ENCODE measurements at places on chromosomes 7 and 10.

- DNase-seq, result no peak
Observed at GRCh38 chr7:137886281-137886680, 39.5 kb upstream of the DGKI start.

DNA sequence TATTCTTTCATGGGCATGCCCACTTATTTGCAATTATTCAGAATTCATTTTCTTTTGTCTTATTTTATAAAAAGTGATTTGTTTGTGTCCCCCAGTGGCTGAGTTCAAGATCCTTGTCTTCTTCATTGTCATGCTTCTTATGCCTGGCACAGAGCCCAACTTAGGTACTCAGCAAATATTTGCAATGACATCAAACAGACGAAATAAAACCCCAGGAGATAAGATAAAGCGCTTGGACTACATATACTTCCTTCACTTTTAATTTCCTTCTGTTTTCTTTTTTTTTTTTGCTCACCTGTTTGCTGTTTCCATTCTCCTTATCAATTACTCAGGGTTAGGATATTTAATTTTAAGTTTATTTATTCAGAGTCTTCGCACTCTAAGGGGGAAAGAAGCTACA is 225.0 kb downstream of the SDHAF3 start:
- DNase-seq, result no peak

DNA sequence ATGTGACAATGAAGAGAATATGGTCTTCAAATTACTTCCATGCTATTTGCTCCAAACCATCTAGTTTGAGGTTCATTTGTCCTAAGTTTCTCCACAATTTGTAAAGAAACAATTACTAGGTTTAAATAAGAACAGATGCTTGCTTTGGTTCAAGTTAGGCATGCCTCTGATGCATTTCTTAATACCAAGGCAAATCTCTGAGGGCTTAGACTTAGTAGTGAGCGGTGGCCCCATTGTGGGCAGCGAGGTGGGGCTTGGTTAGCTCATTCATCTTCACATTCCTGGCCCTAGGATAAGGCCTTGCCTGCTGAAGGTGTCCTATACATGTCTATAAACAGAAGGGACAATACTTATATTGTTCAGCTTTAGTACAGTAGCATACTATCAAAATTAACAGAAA is 52.4 kb upstream of the RHEB start:
- no peak for DNase-seq

GRCh38 chr7:129222064-129222463 is 2.8 kb upstream of the AHCYL2 start:
- no peak for DNase-seq

DNA sequence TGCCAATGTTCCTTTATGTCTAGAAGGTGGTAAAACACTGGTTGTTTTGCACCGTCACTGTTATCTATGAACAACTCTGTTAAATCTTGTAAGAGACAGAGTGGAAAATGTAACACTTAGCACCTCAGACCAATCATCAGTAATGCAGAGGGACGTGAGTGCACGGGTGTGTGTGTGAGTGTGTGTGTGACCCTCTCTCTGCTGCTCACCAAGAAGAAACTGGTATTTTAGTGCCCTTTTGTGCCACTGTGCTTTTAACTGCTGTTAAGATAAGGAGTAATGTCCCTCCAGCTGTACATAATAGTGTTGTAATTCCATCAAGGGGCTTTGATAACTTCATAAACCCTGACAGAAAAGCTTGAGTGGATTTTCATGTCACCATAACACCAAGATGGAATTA is 130.1 kb downstream of the CREB5 start:
- DNase-seq, result no peak

GRCh38 chr10:43047288-43047970 is 29.4 kb upstream of the RET start:
- DNase-seq, result no peak

GRCh38 chr10:50291261-50291850 is 40.0 kb upstream of the ASAH2 start:
- DNase-seq, result no peak

GRCh38 chr10:113856563-113856962 is 2.1 kb downstream of the NHLRC2 start:
- no peak for DNase-seq

GRCh38 chr7:93943816-93944540 is 22.4 kb downstream of the GNG11 start:
- DNase-seq, result no peak

GRCh38 chr7:128108129-128108528 is 76.9 kb upstream of the LRRC4 start:
- DNase-seq, result no peak

GRCh38 chr7:69898189-69898588 is 299.9 kb downstream of the AUTS2 start:
- DNase-seq, result no peak

GRCh38 chr10:71814922-71815411 is 36.1 kb downstream of the PSAP start:
- no peak for DNase-seq

DNA sequence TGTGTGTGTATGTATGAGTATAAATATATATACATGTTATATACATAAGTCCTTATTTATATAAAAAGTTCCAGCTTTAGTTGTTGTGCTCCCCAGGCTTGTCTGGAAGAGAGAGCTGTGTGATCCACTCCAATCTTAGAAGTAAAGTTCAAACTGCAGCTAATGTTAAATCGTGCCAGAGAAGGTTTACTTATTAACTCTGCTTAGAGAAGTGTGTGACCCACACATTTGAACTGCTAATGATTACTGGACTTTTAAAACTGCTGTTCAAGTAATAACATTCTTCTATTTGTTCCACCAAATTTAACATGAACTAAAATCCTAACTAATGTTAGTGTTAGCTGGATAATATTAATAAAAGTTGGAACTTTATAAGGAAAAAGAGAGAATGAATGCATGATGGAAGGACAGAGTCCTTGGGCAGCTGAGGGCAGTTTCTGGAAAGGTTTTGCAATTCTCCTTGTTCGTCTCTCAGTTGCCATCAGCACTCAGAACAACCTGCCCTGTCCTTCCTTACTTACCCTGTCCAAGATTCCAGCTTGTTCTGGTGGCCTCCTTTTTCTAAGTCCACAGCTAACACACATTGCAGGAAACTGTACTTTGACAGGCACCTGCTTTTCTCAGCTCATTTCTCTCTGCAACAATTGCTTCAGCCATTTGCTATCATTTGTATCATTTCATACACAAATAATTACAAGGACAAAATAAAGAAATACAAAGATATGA is 162.6 kb downstream of the FAM107B start:
- DNase-seq, result no peak

DNA sequence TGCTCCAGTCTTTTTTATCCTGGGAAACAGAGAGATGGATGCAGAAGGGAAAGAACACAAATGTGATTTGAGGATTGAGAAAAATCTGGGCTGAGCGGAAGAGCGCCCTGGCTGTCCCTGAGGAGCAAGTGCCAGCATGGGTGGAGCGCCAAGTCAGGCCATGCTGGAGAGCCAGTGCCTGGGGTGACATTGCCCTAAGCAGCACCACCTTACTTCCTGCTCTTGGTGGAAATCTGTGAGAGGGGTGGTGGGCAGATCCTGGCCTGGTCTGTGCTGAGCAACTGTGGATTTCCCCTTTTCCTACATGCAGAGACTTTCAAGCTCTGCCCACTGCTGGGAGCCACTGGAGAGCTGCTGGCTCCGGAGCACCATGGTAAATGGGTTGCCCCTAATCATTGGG is 36.9 kb downstream of the DDIT4 start:
- no peak for DNase-seq

GRCh38 chr10:117215079-117215478 is 17.8 kb downstream of the KCNK18 start:
- DNase-seq, result no peak

- no peak for DNase-seq
Observed at GRCh38 chr7:91752102-91752501, 128.4 kb downstream of the MTERF1 start.

DNA sequence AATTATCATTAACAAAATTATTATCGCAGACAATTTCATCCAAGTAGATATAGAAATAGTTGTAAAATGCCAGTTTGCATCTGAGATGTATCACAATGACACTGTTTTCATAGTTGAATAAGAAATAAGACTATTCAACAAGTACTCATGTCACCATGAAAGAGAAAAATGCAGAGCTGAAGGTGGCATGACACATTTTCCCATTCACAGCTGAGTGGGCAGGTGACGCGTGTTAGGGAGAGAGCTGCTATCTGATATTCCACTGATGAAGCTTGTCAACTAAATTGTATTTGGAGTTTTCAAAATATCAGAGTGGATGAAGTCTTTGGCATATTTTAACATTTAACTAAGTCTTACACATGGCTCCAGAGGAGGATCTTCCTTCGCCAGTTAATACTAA is 70.3 kb upstream of the HDAC9 start:
- no peak for DNase-seq

- no peak for DNase-seq
Observed at GRCh38 chr10:25017154-25017590, 760 bp downstream of the THNSL1 start.

- DNase-seq, result no peak
Observed at GRCh38 chr10:102069071-102069470, 3.9 kb downstream of the HPS6 start.

GRCh38 chr10:24952143-24952706 is at the start of gene PRTFDC1:
TSS of gene PRTFDC1 (minus strand) at chr10:24952606. CDS start at chr10:24952575, 31 bp downstream.
- DNase-seq, result no peak

- no peak for DNase-seq
Observed at GRCh38 chr7:40489844-40490602, 355.2 kb downstream of the SUGCT start.

DNA sequence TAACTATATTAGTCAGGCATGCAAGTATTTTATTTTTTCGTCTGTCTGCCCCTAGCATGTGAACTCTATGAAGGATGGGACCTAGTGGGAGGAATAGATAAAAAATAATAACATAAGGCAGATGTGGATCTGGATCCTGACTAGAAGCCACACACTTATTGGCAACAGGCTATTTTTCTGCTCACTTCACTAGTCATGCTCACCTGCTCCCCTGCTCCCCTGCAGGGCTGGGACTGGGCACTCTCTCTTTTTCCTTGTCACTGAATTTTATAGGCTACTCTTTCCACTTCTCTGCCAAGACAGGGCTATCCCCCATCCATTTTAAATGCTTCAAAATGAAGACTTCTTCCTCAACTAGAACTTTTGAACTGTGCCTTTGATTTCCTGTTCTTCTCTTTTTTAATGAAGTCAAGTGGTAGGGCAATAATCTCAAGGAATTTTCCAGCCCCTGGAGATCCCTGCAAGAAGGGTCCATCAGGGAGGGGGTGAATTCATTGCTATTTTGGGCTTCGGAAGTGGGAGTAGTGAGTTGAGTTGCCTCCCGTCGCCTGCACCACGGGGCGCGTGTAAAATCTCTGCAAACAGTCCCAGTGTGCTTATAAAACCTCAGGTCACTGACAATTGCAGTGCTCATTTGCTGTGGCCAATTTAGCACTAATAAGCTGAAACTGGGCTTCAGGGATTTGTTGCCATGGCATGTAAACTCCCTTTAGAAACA is 156.7 kb upstream of the NPVF start:
- no peak for DNase-seq

GRCh38 chr7:120334475-120334874 is 61.5 kb downstream of the KCND2 start:
- DNase-seq, result no peak

DNA sequence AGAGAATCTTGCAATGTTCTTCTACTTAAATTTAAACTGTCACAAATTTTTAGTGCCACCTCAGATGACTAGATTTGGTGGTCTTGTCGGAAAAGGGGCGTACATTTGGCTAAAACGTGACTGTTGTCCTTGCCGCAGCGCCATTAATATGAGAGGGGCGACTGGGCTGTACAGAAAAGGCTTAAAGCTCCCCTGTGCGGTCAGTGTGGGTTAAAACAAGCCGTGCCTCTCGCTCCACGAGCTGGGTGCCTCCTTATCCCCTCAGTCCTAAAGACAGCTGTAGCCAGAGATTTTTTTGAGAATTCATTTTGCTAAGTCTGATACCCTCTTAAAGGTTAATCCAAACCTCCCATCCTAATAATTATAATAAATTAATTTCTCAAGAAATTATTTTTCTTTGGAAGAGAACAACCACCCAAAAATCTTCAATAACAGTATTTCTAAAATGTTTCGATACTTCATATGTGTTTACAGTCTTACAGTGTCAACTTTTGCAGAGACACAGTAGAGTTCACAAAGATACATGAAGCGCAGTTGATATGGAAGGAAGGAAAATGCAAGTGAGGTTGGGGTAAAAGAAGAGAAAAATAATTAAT is 68.6 kb downstream of the C7orf25 start:
- no peak for DNase-seq

DNA sequence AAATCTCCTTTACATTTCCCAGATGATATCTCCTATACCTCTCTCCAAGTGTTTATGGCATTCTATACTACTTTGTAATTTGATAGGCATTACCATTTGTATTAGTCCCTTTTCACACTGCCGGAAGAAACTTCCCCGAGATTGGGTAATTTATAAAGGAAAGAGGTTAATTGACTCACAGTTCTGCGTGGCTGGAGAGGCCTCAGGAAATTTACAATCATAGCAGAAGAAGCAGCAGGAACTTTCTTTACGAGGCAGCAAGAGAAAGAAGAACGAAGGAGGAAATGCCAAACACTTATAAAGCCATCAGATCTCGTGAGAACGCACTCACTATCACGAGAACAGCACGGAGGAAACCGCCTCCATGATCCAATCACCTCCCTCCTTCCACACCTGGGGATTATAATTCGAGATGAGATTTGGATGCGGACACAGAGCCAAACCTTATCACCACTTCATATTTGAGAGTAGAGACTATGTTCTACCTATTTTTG is 1194.6 kb downstream of the SORCS1 start:
- DNase-seq, result no peak

DNA sequence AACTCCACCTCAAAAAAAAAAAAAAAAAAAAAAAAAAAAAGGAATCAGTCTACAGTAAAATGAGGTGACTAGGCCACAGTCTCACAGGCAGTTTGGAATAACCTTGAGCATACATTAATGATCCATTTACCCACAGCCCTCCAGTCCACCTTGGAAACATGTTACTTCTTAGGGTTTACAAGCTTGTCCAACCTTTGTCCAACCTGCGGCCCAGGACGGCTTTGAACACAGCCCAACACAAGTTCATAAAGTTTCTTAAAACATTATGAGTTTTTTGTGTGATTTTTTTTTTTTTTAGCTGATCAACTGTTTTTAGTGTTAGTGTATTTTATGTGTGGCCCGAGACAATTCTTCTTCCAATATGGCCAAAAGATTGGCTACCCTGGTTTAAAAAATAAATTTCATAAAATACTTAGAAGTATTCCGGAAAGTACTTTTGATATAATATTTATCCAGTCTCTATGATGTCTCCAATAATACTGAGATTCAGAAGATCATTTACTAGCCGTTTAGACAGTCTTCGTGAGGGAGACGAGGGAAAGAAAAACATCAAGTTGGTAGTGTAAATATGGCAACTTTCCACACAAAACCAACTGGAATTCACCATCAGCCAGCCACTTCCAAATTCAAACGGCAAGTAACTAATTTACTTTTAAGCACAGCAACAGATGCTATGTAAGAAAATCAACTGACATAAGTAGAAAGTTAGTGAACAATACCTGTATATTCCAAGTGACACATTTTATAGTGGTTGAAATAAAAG is 9.9 kb downstream of the BAZ1B start:
- DNase-seq, result no peak

Measured in activated T-helper 1 cell treated with anti-CD3 and anti-CD28 coated beads, Interleukin-2, amount 50 U/mL, for 16 hours (primary cell).